ENCODE measurements at places on chromosomes 4 and X.

- DNase-seq, result no peak
These were observed 22.3 kb upstream of the RNF150 start for GRCh38 chr4:141155586-141155985.

DNA sequence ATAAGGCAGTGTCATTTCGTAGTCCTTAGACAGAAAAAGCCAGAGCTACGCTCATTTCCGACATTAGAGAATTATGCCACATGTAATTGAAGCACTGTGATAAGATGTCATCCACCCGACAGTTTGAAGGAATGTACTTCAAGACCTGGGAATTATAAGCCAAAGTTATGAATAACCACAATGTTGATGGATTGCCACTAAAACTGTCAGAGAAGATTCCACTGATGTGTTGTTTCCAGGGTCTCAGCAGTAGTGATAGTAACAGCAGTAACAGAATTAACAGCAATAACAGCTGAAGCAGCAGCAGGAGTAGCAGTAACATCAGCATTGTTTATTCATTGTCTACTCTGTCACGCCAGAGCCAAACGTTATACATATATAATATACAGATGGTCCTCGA, 24.7 kb downstream of the RAB33A start:
- no peak for DNase-seq

DNA sequence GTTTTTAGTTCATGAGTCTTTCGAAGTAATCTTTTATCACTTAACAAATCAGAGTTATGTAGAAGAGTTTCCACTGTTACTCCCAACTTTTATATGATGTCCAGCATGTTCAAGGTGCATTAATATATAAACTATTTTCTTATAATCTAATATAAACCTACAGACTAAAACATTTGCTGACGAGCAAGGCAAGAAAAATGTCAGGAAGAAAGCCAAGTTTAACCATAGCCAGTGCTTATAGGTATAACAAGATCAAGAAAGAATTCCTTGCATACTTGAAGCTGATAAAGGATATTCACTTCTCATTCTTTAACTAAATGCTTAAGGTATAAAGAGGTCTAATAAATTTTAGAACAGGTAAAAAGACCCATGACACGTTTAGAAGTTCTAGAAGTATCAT, 167.7 kb downstream of the NPNT start:
- no peak for DNase-seq

- DNase-seq, result no peak
These were observed 14.3 kb downstream of the DCAF8L1 start for GRCh38 chrX:27966955-27967354.

DNA sequence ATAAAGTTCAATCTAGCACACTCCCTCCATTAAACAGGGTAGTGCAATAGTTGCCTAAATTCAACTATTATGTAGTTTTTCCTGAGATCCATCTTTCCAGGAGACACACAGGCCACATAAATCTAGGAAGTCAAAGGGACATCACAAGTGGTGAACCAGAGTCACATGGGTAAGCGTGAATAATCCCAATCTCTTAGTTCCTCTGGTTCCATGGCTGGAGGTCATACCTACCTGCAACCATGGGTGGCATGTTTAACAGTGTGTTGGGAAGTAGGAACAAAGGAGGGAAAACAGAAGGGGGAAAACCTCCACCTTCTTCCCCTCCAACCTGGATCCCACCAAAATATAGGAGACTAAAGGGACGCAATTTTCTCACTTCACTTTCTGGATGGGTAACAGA, 2651.6 kb downstream of the ARAP2 start:
- DNase-seq, result peak; percentile 1

GRCh38 chrX:39894683-39895082, 203.1 kb downstream of the BCOR start:
- peak; percentile 85 for DNase-seq

GRCh38 chrX:9110808-9111207, 76.9 kb upstream of the FAM9B start:
- DNase-seq, result peak; percentile 22

- peak; percentile 49 for DNase-seq
These were observed 980 bp upstream of the GIMD1 start for GRCh38 chr4:106369456-106370060.

DNA sequence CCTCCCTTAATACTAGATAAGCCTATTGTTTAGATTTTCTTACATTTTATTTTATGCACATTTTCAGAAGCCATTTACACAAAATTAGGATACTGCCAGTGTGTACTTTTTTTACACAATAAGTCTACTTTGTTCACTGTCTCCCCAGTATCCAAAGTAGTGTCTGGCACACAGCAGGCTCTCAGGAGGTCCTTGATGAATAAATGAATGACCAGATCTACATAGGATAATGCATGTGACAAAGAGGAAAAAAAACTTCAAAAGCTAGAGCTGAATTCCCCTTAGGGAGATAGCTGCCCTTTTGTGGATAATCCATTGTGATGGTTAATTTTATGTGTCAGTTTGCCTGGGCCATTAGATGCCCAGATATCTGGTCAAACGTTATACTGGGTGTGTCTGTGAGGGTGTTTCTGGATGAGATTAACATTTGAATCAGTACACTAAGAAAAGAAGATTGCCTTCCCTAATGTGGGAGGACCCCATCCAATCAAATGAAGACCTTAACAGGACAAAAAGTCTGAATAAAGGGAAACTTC, 61.6 kb downstream of the QDPR start:
- no peak for DNase-seq

DNA sequence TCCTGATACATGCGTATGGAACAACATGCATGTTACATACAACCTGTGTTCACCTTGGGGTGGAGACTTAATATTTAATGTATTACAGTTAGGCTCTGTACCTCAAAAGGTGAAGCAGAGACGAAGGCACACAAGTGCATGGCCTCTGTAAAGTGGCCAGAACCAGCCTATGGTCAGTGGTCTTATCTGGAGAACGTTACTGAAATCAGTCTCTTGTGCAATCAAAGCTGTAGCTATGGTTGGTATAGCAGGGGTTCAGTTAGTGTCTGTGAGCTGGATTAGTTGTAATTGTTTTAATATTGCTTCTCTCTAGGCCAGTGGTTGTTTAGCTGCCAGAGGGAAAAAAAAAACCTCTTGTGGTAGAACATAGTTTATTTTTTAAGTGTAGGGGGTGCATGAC, 2.2 kb upstream of the TMEM33 start:
- DNase-seq, result no peak

- DNase-seq, result no peak
These were observed 1.4 kb downstream of the TCEAL1 start for GRCh38 chrX:103630171-103630511.

- DNase-seq, result no peak
These were observed 116.0 kb downstream of the COX7B2 start for GRCh38 chr4:46793036-46793435.
